Foreskin melanocyte (primary cell): ENCODE measurements at places on chromosomes 4 and X.

DNA sequence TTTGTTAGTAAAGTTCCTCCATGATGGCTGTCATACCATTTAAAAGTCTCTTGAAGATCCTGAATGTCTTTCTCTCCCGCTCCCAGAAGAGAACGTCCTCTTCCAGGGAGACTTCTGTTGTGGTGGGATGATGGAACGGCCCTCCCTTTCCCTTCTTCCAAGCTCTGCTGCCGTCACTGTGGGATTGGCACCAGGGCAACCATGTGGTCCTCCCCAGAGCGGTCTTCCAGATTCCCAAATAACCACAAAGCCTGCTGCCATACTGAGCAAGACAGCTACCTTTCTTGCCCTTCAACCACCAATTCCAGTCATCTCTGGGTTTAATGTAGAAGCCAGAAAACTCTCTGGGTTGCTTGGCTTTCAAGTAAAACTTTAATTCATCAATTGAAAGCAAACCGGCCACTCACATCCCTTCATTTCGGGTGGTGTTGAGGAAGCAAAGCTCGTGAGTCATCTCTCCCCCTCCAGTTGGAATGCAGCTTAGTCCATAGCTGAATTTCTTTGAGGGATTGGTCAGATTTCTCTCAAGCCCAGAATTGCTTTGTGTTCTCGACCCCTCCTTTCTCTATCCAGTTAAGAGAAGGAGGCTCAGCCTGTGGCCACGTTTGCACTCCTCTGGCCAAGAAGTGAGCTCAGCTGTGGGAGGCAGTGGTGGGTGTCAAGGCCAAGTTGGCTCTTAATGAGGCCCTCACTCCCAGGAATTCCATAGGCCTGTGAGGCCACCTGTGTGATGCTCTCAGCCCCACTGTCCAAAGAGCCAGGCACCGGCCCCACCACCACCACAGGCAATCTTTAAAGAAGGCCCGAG, 36.9 kb downstream of the FHDC1 start:
- DNase-seq = no peak

DNA sequence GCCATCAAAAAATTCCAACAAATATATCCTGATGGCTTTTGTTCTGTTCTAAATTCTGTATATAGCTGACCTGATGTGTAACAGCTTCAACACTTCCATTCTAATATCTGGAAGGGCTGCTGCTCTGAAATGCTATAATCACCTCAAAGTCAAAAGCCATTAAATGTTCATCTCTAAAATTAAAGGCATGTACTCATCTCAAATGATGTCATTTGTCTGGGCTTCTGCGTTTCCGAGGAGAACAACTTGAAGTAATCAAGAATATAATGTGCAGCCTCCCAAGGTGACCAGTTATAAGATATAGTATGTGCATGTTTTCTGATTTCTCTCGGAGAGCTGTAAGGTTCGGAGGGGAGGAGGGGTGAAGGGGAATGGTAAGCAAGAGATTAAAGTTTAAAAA, 237.6 kb downstream of the SCFD2 start:
- DNase-seq = no peak

- DNase-seq = no peak
Measured at GRCh38 chrX:87697409-87697808, 179.8 kb downstream of the KLHL4 start.

DNA sequence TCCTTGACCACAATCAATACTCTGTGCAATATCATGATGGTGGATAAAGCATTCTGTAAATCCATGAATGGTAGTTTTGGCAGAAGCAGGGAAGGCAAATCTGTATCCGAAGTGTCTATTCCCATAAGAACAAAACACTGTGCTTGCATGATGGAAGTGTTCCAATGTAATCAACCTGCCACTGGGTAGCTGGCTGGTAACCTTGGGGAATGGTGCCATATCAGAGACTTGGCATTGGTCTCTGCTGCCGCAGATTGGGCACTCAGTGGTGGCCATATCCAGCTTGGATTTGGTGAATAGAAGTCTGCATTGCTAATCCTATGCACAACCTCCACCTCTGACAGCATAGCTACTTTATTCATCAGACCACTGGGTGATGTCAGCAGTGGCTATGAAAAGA, 114.3 kb upstream of the EMCN start:
- DNase-seq = no peak

DNA sequence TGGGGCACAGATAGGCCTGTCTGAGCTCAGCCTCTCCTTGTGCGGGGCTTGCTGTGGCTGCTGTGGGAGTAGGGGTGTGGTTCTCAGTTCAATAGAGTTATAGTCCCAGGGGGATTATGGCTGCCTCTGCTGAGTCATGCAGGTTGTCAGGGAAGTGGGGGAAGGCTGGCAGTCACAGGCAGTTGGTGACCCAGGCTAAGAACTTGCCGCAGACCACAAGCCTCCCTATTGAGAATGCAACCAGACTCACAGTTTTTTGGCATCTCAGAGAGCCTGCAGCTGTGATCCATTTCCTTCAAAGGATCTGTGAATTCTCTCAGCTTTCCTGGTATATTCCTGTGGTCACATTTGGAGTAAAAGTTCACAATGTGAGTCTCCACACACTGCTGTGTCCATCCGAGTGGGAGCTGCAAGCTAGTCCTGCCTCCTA, 364.9 kb downstream of the ZNF674 start:
- DNase-seq = no peak

DNA sequence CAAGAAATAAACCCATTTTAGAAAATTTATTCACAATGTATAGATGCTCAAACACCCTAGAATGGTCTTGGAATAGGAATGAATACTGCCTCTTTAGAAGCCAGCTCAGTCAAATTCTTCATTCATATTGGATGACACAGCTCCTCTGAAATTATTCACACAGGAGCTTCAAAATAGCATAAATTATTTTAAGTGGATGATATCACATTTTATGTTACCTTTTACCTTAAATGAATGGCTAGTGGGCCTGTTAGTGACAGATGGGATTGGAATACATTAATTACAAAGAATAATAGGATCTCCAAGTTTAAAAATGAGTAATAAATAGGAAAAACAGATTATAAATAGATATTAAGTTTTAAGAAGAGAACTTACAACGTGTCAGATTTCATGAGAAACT, 184.4 kb downstream of the GABRB1 start:
- DNase-seq = no peak

- no peak for DNase-seq
Measured at GRCh38 chrX:1485033-1485432, 32.3 kb upstream of the ASMTL start.

DNA sequence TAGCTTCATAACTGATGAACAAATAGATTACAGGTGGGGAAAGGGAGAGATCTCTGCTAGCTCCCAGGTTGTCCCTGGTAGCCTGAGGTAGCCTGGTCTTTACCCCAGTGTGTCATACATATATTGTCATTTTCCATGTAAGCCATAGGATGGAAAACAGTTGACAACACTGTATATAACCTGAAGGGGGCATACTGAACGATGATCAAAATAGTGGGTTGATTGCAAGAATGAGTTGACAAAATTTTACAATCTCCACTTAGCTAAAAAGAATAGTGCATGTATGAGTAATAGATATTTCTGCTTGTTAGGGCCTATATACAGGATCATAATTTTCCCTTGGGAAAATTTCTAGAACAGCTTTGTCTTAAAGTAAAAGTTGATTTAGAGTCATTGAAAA, 304.1 kb upstream of the HAND2 start:
- DNase-seq = no peak

- no peak for DNase-seq
Measured at GRCh38 chrX:80316526-80316925, 103.7 kb upstream of the TENT5D start.

- DNase-seq = no peak
Measured at GRCh38 chrX:65674204-65674893, 6.9 kb downstream of the MSN start.

- no peak for DNase-seq
Measured at GRCh38 chr4:91961504-91961903, 342.3 kb upstream of the GRID2 start.

GRCh38 chr4:4704267-4704666, 155.2 kb upstream of the MSX1 start:
- peak; percentile 54 for DNase-seq

DNA sequence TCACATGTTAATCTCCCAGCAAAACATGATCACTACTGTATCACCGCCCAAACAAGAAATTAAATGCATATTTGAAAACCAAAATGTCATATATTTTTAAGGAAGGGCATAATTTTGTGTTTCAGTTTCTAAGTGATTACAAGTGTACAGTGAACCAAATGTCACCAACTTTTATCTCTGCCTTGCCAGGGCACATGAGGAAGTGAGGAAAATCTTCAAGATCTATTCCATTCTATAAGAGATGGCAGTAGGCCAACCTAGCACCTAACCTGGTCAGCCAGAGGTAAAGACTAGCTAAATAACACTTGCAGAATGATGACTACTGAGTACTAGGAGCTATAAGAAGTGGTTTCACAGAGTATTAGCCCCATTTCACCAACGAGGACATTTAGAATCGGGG, 107.2 kb downstream of the ATP11C start:
- DNase-seq = no peak

DNA sequence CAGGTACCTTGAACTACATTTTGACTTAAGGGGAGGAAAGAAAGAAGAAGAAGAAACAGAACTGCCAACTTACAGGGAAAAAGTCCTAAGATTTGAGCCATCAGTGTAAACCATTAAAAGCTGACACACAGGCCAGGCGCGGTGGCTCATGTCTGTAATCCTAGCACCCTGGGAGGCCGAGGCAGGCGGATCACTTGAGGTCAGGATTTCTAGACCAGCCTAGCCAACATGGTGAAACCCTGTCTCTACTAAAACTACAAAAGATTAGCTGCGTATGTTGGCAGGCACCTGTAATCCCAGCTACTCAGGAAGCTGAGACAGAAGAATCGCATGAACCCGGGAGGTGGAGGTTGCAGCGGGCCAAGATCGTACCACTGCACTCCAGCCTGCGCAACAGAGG, 389.7 kb upstream of the FAM241A start:
- DNase-seq = no peak

DNA sequence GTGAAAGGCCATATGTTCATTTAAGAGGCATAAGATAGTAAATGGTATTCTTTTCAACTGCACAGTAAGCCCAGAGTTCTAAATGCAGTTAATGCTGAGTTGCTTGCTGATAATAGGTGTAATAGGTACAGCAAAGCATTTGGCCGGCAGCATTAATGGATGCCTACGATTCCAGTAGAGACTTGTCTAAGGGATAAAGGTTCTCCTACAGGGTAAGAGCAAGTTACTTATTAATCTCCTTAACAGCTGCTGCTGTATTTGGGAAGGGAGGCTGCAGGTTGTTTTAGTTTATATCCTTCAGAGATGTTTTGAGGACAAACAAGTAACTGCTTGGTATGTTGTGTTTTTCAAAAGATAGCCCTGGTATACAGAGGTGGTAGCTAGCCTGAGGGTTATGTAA, 16.8 kb downstream of the TSPAN7 start:
- DNase-seq = no peak

DNA sequence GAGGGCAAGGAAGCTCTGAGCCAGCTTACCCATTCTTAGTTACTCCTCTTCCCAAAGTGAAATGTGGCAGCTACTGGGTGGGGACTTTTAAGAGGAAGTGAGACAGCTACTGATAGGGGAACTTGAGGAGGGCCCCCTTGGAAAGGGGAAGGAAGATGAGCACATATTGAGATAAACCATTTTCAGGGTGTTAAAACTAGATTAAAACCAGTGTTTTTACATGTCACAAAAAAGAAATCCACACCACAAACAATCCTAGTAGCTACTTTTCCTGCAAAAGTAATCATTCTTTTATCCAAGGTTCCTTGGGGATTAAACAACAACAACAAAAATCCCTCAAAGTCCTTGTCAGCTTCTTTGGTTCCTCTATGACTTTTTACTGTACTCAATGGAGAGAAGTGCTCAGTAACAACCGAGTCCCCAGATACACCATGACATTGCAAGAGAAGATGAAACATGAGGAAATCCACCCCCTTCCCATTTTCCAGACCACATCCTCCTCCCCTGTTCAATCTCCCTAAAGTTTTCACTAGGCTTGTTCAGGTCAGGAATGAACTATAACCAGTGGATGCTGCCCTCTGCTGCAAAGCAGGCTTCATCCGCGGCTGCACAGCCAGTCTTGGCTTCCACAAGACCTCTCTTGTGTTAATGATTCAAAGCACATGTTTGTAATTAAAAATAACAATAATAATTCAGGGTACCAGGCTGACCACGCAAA, 113.5 kb upstream of the TMEM164 start:
- no peak for DNase-seq

- no peak for DNase-seq
Measured at GRCh38 chrX:155061760-155062159, 9.2 kb downstream of the CMC4 start.

DNA sequence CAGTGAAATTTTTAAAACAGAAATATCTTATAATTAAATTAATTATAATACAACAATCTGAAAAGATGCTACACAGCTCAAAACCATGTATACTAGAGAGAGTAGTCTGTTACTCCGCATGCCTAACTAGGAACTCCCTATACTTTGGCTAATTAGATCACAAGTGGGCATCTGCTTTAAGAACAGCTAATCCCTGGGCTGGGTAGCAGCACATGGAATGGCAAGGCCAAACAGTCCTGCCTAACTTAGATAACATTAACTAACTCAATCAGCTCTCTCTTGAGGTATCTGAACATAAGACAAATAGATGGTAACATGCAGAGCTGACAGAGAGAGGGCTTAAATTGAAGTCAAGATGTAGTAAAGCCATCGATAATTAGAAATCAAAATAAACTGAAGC, 9.9 kb downstream of the CHIC2 start:
- no peak for DNase-seq

- DNase-seq = no peak
Measured at GRCh38 chrX:39149761-39150160, 348.5 kb downstream of the MID1IP1 start.

DNA sequence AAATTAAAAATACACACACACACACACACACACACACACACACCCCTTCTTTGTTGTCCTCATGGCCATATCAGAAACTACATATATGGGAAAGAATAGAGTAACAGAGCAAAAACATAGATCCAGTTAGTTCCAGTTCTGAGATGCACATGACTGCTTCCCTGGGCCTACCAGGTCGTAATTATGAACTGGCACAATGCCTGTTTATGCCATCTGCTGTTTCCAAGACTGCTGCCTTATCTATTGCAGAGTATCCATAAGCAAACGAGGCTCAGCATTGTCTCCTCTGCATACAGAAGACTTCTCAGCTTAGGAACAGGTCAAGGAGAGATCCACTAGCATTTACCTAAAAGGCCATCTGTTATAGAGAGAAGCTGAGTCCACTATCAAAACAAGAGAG, 789.0 kb downstream of the TECRL start:
- no peak for DNase-seq

DNA sequence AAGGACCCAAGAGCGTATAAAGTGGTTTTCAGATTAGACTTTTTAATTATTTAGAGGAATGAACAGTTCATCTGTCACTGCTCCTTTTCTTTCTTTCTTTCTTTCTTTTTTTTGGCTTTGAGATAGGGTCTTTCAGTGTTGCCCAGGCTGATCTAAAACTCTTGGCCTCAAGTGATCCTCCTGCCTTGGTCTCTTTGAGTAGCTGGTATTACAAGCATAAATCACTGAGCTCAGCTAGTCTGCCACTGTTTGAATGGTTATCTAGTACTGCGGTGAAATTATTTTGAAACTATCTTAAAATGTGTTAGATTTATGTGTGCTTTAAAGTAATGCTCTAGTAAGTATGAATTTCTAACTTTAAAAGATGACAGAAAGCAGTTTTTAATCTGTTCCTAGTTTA, 6.5 kb upstream of the FRYL start:
- no peak for DNase-seq
